Activated naive CD4-positive, alpha-beta T cell treated with anti-CD3 and anti-CD28 coated beads, Interleukin-2, amount 50 U/mL, for 16 hours (primary cell): ENCODE measurements at places on chromosomes 2 and 18.

DNA sequence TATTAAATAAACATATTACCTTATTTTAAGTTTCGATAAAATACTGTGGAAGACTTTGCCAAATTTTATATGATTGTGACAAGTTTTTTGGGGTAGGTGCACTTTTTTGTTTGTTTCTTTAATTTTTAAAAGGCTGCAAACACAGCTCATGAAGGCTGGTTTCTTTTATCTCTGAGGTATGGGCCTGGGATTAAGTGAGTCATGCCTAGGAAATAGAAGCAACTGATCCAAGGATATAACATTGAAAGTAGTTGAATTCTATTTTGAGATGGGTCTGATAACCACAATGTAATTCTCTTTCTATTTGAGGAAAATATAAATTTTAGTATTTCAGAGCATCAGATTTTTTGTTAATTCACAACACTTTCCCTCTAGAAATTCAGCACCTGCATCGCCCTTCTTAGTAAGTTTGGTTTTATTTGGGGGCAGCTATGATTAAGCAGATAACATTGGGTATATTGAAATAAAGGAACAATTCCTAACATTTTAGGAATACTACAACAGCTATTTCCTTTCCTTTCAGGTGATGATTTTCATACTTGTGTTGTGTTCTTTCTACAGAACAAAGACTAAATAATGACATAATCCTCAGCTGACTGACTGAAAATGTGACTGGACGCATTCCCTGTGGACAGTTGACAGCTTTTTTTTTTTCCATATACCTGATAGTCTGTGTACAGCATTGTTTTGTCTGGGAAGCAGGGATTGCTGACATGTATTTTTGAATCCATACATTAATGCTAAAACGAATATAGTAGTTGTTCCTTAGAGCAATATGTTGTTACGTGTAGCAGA lies 16.8 kb downstream of the RBM45 start:
- no peak for DNase-seq

DNA sequence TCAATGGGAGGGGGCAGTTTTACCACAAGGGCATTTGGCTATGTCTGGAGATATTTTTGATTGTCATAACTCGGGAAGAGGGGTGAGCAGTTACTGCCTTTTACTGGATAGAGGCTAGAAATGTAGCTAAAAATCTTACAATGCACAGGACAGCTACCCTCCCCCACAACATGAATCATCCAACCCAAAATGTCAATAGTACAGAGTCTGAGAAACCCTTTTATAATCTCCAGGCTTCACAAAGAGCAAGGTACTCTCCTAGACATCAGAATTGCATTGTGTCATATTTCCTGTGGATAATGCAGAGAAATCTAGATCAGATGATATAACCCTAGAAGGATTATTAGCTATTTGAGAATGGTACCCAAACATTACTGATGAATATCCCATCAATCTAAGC lies 277.1 kb upstream of the NRP2 start:
- DNase-seq = no peak

DNA sequence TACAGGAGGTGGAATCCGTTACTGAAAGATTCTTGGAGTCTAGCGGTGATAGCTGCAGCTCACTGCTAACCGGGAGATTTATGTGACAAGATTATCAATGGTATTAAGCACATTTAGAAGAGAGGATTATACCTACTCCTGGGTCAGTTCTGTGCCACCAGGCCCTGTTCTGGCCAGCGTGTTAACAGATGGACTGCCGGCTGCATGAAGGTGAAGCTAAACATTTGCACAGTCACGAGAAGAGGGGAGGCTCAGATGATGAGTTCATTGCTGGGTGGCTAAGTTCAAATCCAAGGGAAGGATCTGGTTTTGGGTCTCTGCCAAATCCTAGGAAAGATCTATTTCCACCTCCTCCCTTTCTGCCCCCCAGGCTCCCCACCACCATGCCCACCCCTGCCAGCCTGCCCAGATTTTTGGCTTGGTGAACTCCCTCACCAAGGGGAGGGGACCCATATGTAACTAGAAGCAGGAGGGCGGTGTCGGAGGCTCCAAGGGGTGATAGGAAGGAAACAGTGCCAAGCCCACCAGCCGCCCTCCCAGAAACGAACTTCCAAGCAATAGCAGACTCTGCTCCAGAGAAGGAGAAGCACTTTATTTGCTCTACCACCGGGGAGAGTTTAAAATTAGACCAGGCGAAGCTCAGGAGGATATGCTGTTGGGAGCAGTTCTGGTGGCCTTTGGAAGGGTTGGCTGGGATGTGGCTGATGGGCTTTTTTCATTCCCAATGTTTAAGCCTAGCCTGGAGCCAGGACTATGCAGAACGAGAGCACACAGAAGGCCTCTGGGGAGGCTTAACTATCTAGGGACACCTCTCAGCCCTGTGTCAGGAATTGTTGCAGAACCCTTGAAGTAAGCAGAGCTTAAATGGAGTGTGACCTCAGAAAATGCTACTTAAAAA lies 200.5 kb downstream of the KLHL29 start:
- no peak for DNase-seq

DNA sequence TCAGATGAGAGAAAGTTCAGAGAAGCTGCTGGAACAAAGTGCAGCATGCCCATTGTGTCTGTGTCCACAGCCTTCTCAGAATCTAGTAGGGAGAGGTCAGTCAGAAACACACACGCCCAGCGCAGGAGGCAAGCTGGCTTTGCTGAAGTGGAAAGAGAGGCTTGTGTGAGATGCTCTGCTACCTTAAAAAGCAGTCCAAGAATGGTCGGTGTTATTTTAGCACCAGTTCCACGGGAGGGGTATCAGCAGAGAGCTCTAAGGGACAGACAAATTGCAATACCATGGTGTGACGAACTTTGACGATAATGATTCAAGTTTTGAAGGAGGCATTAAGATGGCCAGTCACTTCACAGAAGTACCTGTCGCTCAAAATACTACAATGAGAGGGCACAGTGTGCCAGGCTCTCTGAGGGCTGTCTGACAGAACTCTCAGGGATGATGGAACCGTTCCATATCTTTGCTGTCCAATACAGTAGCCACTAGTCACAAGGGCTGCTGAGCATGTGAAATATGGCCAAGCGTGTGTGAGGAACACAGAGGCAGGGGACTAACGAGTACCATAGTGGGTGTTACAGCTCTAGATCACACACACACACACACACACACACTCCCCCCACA lies 237.5 kb upstream of the TMEM200C start:
- DNase-seq = no peak

- DNase-seq = no peak
Observed at GRCh38 chr2:10057231-10058107, 14.1 kb downstream of the KLF11 start.

DNA sequence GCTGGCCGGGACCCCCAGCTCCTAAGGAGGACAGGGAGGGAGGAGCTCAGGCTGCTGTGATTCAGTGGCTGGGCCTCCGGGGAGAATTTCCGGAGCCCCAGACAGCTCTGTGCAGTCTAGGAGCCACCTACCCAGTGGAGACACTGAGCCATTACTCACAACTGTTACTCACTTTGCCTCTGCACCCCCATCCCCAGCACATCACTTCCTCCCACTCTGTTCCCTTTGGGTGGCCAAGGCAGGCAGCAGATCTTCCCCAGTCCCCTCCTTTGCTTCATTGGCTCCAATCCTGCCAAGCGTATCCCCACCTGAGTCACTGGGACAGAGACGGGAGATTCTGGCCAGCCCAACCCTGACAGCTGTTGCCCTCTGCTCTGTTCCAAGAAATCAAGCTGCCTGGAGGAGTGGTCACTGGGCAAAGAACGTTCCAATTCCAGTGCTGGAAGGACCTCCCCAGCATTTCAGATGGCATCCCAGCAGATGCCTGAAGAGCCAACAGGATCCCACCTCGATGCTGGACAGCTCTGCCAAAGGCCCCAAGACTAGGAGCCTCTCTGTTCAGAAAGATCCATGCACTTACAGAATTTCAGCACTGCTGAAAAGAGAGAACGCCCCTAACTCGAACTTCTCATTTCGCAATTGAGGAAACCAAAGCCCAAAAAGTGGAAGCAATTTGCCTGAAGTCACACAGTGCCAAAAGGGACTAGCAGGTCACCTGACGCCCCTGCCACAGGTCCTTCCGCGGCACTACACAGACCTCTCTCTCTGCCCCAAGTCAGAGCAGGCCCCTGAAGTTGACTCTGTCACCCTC lies 68.3 kb downstream of the TNS1 start:
- DNase-seq = no peak

GRCh38 chr2:7071916-7072556 lies 154.8 kb downstream of the RNF144A start:
- no peak for DNase-seq

DNA sequence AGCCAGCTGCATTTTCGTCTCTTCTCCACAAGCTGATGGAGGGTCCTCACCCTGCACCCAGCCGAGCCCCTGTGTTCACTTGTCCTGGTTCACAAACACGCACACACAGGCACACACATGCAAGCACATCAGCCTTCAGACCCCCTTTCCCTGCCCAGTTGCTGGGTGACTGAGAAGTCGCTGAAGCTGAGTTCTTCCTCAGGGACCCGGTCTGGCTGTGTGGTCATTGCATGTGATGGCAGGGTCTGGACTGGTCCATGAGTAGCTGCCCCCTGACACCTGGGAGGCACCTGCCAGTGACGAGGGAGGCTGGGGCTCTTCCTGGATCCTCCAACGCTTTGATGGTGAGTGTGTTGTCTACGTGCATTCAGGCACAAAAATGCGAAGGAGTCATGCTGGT lies 546.1 kb upstream of the SALL3 start:
- DNase-seq = no peak

DNA sequence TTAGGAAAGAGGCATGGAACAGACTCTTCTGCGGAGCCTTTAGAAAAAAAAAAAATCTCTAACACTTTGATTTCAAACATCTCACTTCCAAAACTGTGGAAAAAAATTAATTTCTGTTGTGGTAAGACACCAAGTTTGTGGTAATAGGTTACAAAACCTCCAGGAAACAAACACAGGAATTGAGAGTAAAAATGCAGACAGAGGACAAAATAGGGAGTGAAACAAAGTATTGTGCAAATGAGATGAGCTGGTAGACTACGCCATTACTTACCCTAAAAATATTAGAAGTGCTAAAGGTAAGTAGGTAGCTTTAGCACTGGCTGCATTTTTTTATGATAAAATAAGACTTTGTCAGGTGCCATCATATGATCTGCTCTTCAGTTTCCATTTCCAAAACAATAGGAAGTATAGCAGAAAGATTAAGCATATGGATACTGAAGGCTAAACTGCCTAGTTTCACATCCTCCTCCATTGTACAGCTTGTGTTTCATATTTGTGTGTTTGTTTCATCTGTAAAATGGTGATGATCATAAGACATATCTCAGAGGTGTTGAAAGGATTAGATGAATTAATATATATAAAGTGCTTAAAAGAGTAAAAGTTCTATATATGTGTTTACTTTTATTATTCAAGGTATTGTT lies 309.2 kb downstream of the NR4A2 start:
- no peak for DNase-seq

DNA sequence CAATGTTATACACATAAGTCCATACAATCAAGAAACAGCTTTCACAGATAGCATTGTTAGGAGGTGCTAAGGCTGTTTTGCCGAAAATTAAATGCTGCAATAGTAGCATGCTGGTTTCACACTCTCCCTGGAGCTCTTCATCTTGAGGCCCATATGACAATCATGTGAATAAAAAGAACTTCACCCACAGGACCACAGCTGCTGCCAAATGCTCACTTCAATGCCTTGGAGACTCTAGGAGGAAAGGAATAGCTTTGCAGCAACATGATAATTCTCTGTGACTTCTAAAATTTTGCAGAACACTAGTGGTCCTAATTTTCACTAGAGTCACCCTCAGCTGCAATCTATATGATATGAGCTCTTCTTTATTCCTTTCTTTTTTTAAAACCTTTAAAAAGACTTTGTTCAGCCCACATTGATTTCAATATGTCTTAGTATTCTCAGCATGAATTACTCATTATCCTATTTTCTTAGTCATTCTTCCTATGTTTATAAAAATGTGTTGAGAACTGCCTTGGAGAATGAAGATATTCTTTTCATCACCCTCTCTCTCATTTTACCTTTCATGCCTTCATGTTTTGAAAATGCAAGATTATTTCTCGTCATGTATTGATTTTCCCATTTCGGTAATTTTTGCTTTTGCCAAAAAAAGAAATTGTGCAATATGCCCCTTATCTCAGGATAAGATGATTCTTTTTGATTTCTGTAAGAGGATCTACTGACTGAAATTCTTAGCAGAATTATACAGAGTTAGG lies 108.2 kb downstream of the PDE1A start:
- no peak for DNase-seq

DNA sequence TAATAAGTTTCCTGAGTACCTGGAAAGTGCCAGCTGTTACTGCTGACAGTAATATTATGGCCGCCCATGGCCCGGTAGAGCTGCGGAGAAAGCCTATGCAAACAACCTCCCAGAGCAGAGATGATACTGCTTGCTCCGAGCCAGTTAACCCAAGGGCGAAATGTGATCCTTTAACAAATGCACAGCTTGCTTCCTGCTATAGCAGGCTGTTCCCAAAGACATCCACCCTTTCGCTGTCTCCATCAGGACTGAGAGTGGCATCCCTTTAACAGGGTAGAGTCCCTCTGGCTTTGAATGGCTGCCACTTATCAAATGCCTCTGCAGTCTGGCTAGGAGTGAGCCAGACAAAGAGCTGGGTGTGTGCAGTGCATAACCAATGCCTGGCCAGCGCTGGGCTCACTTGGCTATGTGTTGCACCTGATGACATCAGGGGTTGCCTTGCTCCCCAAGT lies 69.7 kb upstream of the DAPL1 start:
- DNase-seq = no peak

GRCh38 chr2:235561450-235561849 lies 67.6 kb downstream of the AGAP1 start:
- no peak for DNase-seq

DNA sequence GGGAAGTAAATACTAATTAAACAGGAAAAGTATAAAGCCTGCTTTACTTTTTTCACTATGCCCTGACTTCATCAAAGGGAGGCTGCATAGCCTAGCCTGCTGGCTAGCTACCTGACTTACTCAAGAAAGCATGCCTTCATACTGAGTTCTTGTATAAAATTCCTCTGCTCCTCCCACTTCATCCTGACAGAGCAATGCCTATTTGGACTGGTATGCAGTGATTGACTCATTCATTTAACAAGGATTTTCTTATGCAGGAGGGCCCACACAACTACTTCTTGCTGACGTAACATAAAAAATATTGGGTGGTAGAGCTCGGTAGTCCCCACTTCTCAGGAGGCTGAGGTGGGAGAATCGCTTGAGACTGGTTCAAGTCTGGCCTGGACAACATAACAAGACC lies 70.5 kb downstream of the PRPF40A start:
- DNase-seq = no peak

DNA sequence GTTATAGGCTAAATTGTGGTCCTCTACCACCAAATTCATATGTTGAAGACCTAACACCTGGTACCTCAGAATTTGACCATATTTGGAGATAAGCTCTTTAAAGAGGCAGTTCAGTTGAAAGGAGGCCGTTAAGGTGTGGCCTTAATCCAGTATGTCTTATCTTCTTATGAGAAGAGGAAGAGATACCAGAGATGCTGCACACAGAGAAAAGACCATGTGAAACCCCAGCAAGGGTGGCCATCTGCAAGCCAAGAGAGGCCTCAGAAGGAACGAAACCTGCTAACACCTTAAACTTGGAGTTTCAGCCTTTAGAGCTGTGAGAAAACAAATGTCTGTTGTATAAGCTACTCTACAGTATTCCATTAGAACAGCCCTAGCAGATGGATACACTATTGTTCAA lies 528.1 kb upstream of the DCC start:
- no peak for DNase-seq

GRCh38 chr2:75142081-75142480 lies 57.2 kb downstream of the TACR1 start:
- no peak for DNase-seq

GRCh38 chr2:219401606-219402005 lies 13.9 kb upstream of the DNPEP start:
- no peak for DNase-seq

GRCh38 chr18:73681912-73682311 lies 465.7 kb downstream of the FBXO15 start:
- DNase-seq = no peak
